Body of pancreas (tissue), 4 donors: ENCODE measurements at places on chromosomes 13 and 19.

DNA sequence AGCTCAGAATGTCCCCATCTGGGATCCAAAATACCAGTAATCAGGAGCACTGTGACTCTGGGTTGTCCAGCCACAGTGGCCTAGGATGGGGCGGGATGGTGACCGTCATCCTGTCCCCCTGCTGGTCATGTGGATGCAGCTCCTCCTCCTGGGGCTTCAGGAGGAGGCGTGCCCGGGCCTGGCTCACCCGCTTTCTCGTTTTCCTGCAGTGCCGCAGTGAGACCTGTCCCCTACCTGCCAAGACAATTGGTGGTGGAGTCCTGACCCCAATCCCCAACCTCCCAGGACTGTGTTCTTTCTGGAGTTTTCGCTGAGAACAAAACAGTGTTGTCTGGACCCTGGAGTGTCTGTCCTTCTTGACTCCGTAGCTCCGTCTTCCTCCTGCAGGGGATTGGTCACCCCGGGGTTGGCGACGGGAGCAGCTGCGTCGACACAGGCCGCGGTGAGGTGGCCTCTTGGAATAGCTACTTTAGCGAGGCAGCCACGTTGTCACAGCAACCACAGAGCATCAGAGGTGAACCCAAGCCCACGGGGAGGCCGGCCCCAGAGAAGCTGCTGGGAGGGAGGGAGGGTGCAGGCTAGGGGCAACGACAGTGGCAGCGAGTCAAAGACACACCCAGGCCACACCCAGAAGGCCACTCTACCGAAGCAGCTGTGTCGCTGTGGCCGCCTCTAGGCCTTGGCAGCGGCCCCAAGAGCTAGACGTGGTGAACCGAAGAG lies 10.2 kb upstream of the EMC10 start:
- no peak for DNase-seq

DNA sequence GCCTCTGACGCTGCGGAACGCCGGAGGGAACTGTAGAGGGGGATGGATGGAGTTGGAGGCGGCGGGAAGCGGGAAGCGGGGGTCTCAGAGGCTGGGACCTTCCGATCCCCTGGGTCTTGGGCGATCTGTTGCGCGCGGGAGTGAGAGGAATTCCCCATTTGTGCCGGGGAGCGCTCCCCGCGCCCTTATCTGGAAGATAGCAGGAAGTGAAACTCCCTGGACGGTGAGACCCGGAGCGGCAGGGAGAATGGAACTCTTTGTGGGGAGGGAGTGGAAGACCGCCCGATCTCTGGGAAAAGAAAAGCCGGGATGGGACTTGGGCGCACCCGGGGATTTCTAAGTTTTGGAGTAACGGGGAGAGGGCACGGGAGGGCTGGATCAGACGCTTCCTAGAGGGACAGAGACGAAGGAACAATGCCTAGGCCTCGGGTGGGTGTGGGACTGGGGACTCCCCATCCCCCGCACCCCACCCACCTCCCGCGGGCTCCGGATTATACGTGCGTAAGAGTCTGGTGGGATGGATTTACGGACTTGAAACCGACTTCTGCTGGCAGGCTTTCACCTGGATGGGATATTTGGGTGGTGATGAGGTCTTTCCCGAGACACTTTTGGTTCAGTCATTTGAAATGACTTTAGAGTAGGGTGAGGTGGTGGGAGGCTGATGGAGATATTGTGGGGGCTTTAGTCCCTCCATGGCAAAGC lies 495 bp downstream of the LSR start:
- DNase-seq = peak; percentile 47

DNA sequence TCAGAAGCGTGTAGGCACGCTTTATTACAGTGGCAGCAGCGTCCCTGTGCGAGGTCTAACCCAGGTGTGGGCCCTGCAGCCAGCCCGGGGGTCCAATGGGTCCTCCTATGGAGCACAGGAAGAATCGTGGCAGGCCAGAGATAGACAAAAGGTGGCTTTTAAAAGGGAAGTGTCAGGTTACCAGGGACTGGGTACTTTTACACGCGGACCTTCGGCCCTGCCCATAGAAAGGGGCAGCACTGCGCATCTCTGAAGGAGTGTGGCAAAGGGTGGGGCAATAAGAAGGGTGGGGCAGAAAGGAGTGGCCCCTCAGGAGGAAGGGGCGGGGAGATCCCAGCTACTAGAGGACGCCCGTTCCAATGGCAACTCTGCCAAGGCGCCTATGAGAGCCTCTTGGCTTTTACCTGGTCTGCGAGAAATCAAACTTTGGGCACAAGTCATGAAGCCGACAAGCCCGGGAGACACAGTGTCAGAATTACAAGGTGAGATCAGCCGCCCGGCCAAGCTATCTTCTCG lies 1419.8 kb downstream of the UQCRFS1 start:
- peak; percentile 88 for DNase-seq

GRCh38 chr19:27860309-27860934 lies 1352.5 kb downstream of the UQCRFS1 start:
- DNase-seq = no peak

DNA sequence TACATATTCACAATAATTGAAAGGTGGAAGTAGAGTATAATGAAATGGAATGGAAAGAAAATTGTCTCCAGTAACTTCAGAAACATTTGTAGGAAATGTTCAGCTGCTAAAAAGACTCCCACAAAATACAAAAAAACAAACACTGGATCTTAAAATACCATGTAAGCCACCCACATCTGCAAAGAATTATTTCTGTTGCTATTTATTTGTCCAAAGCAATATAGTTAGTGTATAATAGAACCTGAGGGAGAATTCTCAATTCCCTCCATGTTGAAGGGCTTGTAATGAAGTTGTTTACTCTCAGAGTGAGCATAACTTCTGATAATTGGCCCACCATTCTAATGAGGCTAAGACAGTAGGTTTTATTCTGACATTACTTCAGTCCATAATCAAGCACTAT lies 37.4 kb upstream of the KLF12 start:
- no peak for DNase-seq

- DNase-seq = no peak
Observed at GRCh38 chr19:33781415-33781935, 15.2 kb upstream of the KCTD15 start.

DNA sequence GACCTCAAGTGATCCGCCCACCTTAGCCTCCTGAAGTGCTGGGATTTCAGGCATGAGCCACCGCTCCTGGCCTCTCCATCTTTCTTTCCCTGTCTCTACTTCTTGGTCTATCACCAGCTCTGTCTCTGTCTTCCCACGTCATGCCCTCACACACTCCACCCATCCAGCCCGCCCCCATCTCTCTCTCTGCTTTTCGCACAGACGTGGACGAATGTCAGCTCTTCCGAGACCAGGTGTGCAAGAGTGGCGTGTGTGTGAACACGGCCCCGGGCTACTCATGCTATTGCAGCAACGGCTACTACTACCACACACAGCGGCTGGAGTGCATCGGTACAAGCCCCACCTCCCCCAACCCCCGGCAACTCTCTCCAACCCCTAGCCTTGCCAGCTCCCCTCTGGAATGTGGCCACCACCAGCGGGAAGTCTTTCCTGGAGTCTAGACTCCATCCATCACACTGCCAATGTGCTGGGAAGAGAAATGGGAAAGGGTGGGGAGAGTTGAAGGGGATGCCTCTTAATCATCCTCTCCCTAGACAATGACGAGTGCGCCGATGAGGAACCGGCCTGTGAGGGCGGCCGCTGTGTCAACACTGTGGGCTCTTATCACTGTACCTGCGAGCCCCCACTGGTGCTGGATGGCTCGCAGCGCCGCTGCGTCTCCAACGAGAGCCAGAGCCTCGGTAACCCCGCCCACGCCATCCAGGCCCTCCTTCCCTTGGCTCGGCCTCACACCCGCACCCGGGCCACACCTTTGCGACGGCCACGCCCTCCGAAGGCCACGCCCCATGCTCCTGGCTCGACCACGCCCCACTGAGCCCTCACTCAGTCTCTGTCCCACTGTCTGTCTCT lies 22.5 kb downstream of the LTBP4 start:
- peak; percentile 30 for DNase-seq

GRCh38 chr13:101425156-101425471 lies 8.8 kb upstream of the NALCN start:
- DNase-seq = no peak

DNA sequence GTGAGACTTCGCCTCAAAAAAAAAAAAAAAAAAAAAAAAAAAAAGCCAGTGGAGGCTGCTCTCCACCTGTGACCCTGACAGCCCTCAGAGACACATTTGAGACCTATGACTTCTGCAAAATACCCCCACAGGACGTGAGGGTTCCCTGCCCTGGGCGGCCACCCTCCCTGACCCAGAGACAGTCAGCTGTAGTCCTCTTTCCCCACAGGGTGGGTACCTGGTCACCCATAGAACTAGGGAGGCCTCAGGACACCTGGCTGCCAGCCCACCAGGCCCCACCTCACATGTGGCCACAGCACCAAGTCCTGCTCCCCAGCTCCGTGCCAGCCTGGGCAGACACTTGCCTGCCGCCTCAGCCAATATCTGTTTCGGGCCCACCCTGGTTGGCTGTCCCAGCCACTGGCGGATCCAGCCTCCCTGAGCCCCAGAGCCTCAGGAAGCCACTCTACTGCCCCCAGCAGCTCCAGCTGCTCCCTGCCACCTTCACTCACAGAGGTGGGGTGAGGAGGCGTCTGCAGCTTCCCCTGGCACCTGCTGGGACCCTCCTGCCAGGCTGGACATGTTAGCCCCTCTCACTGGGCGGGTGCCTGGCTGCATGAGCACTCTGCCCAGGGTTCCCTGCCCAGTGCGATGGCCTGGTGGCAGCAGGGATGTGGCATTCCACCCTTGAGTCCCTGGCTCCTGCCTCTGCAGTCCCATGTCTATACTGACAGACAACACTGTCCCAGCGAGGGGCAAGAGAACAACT lies 6.9 kb downstream of the MKNK2 start:
- DNase-seq = peak; percentile 38

DNA sequence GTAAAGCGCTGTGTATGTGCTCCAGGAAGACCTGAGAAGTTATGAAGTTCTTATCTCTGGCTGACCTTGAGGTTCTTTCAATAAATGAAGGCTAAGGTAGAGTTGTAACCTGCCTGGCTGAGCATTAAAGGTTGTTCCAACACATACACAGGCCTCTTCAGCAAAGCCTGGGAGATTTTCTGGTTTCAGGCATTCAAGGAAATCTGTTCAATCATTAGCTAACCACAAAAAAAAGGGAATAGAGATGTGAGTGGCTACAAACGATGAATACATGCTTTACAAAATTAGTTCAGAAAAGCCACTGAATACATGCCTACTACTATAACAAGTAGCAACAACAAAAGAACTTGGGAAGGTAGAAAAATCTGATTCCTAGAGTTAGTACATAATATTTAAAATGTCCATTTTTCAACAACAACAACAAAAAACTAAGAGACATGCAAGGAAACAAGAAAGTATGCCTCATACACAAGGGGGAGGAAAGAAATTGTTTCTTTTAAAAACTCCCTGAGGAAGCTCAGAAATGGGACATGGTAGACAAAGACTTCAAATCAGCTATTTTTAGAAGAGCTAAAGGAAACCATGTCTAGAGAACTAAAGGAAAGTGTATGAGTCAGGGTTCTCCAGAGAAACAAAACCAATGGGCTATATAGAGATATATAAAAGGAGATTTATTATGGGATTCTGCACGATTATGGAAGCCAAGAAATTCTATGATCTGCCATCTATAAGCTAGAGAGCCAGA lies 191.5 kb upstream of the IPO5 start:
- DNase-seq = no peak

DNA sequence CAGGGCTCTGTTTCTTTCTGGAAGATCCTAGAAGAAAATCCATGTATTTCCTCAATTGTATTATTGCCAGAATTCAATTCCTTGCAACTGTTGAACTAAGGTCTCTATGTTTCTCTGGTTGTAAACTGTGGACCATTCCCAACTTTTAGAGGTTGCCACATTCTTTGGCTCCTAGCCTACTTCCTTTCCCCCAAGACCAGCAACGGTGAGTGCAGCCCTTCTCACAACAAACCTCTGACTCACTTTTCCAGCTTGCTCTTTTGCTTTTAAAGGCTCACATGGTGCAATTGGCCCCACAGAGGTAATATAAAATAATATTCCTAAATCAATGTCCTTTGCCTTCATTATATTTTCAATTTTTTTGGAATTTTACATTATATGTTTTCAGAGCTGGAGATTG lies 371.3 kb downstream of the SLITRK5 start:
- no peak for DNase-seq

- no peak for DNase-seq
Observed at GRCh38 chr13:27355894-27356293, 68.5 kb upstream of the GTF3A start.

GRCh38 chr19:55013596-55013995 lies 24.5 kb downstream of the GP6 start:
- DNase-seq = no peak

DNA sequence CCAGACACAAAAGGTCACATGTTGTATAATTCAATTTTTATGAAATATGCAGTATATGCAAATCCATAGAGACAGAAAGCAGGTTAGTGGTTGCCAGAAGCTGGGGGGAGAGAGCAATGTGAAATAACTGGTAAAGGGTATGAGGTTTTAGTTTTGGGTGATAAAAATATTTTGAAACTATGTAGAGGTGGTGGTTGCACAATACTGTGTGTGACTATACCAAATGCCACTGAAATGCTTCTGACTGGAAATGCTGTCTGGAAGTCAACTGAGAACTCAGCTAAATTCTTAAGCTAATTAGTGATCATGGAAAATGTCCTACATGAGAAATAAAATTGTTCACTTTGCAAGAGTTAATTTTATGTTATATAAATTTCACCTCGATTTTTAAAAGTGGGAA lies 65.3 kb upstream of the RXFP2 start:
- no peak for DNase-seq

- no peak for DNase-seq
Observed at GRCh38 chr13:98394820-98395510, 181.9 kb downstream of the STK24 start.

DNA sequence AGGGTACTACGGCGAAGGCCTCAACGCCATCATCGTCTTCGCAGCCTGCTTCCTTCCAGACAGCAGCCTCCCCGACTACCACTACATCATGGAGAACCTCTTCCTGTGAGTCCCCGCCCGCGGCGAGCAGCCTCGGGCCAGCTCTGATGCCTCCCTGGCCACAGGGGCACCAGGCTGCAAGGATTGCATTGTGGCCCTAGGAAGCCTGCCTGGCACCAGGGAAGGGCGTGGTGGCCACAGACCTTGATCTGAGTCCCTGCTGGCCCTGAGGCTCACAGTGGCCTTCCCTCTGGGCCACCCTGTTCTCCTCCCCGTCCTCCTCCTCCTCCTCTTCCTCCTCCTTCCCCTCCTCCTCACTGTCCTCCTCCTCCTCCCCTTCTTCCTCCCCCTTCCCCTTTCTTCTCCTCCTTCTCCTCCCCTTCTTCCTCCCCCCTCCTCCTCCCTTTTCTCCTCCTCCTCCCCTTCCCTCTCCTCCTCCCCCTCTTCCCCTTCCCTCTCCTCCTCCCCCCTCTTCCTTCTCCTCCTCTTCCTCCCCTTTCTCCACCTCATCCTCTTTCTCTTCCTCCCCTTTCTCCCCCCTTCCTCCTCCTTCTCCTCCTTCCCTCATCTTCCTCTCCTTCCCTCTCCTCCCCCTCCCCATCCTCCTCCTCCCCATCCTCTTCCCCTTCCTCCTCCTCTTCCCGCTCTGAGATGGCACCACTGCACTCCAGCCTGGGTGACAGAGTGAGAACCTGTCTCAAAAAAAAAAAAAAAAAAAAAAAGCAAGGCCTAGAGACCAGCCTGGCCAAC lies 24.4 kb upstream of the NMRK2 start:
- no peak for DNase-seq

- no peak for DNase-seq
Observed at GRCh38 chr19:3285647-3286176, 61.3 kb downstream of the CELF5 start.
